Pancreas (tissue), 10 donors: ENCODE measurements at places on chromosomes 5 and 9.

GRCh38 chr5:146426305-146426704 lies 20.8 kb upstream of the TCERG1 start:
- no peak for DNase-seq

DNA sequence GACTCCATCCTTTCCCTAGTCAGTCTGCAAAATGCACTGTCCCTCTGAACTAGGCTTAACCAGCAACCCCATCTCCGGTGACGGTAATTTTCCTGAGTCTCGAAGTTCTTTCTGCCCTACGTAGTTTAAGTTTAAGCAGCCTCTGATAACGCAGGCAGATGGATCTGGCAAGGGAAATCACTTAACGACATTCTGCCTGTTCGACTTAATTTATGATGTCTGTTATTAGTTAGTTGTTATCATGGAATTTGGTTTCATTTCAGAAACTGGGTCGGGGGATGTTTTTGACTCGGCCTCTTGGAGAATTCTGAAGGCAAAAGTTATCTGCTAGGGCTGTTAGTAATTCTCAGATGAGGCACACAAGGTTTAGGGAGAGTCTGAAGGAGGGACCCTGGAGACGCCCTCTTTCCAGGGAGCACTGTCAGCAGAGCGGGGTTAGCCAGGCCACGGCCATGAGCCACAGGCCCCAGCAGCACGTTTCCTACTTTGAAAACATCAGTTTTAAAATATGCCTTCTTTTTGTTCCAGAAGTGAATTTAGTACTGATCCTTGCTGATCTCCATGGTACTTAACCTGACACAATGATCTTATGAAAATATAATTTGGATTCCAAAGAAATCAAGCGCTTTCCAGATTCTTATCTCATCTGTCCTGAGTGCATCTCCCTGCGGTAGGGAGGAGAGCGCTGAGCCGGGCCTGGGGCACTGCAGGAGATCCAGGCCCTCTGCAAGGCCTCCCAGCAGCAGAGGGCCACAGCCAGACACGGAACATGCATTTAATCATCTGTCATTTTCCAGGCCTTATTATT lies 171.0 kb upstream of the OTULINL start:
- DNase-seq: no peak

GRCh38 chr9:114099669-114100270 lies 678 bp upstream of the KIF12 start:
- DNase-seq: no peak

DNA sequence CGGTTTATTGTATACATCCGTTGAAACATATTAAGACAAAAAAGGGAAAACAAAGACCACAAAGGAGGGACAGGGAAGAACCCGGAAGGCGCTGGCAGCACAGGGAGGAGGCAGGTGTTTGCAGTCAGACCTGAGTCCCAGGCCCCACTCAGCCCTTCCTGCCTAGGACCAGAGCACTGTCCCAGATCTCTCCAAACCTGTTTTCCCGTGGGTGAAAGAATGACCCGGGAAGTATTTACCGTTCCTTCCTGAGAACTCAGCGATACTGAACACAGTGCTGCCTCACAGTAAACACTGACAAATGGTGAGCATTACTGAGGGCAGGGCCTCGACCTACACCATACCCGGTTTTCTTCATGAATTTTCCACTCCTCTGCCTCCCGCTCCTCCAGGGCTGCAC lies 1.2 kb downstream of the ABO start:
- DNase-seq: no peak

- no peak for DNase-seq
Measured at GRCh38 chr5:68215898-68216244, 315 bp downstream of the PIK3R1 start.

- DNase-seq: no peak
Measured at GRCh38 chr5:139575751-139576150, 14.6 kb downstream of the UBE2D2 start.

- no peak for DNase-seq
Measured at GRCh38 chr9:8172000-8172399, 372.4 kb upstream of the DMAC1 start.

DNA sequence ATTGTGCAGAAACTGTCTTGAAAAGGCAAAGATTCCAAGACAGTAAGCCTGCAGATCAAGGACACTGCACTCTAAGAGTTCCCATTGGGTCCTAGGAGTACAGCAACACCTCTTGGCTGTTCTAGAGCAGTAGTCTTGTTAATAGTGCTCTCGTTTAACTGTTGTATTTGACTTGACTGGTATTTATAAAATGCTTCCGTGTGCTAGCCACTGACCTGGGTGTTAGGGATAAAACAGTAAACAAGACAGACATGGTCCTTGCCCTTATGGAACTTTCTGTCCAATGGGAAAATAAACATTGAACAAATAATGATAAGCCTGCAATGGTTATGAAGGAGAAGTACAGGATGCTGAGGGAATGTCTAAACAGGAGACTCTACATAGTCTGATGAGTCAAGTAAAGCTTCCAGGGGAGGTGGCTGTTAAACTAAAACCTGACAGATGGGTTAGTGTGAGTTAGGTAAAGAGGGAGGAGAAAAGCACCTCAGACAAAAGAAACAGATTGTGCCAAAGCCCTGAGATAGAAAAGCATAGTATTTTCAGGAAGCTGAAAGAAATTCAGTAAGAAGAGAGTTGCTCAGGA lies 33.3 kb downstream of the TDRD7 start:
- DNase-seq: no peak

DNA sequence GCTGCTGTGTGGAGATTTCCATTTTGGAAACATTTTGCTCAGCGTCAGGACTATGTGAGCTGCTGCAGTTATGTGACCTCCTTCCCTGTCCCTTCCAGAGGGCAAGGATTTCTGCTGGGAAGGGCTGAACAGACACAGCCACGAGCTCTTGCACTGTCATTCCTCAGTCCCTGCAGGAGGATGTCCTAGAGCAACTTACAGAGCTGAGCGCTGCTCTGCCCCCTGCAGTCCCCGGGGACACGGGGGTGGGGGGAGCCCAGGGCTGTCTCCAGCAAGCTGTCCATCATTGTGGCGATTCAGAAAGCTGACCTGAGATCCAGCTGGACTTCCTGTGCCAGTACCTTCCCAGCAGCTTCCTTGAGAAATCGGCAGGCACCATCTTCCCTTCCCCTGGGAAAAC lies 28.0 kb upstream of the MAP1B start:
- no peak for DNase-seq
